Central memory CD4-positive, alpha-beta T cell (primary cell): ENCODE measurements at places on chromosomes 6 and 20.

DNA sequence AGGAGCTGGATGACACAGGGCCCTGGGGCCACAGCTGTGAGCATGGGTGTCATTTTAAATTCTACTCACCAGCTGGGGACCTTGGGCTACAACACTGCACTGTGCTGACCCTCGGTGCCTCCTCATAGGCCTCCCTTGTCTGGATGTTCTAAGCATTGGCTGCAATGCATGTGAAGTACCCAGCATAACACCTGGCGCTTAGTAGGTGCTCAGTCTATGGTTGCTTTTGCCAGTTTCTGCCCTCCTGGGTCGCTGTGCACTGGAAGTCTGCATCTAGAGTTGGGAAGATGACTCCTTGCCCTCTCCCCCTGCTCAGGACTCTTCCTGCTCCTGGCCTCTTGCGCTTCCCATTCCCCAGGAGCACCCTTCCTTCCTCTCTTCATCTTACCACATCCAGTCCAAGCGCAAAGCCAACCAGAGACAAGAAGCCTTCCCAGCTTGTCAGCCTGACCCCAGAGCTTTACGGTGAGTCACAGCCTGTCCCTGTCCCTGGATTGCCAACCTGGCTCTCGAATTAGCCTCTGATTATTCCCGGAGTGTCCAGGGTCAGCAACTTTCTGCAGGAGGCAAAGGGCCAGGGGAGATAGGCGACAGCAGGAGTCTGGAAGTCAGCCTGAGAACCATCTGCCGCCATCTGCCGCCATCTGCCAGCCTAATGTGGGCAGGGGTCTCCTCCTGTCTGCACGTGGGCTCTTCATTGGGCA is 8.8 kb downstream of the SLC13A3 start:
- DNase-seq: no peak

GRCh38 chr20:33963751-33964150 is 30.0 kb upstream of the RALY start:
- DNase-seq: no peak

DNA sequence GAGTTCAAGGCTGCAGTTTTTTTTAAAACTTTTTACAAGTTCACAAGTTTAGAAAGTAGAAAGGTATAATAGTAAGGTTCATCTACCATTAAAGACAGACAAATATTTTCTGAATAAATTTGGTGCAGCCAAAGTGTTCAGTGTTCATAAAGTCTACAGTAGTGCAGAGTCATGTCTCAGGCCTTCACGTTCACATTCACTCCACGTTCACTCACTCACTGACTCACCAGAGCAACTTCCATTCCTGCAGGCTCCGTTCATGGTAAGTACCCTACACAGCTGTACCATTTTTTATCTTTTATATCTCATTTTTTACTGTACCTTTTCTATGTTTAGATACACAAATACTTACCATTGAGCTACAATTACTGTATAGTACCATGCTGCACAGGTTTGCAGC is 67.6 kb downstream of the B4GALT5 start:
- no peak for DNase-seq

- DNase-seq: no peak
These were observed 89.2 kb downstream of the RPP40 start for GRCh38 chr6:4914420-4915159.

DNA sequence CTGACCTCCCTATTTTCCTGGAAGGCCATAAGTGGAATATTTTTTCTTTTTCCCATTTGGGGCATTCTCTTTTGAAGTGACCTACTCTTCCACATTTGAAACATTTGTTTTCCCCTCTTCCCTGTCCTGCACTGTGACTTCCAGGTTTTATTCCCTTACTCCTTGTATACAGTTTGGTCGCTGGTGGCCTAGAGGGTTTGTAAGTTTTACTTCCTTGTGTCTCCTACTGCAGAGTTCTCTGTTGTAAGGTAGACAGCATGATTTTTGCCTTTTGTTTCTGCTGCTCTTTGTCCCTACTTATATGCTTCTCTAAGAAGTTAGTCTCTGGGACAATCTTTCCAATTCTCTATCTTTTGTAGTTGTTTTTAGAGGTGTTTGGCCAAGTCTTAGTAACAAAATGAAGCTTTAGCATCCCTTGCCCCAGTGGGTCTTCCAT is 7.4 kb upstream of the ZNFX1 start:
- no peak for DNase-seq

- DNase-seq: no peak
These were observed 129.6 kb upstream of the EEF1E1 start for GRCh38 chr6:8231956-8232355.

GRCh38 chr20:11186301-11187008 is 512.7 kb upstream of the JAG1 start:
- DNase-seq: no peak

DNA sequence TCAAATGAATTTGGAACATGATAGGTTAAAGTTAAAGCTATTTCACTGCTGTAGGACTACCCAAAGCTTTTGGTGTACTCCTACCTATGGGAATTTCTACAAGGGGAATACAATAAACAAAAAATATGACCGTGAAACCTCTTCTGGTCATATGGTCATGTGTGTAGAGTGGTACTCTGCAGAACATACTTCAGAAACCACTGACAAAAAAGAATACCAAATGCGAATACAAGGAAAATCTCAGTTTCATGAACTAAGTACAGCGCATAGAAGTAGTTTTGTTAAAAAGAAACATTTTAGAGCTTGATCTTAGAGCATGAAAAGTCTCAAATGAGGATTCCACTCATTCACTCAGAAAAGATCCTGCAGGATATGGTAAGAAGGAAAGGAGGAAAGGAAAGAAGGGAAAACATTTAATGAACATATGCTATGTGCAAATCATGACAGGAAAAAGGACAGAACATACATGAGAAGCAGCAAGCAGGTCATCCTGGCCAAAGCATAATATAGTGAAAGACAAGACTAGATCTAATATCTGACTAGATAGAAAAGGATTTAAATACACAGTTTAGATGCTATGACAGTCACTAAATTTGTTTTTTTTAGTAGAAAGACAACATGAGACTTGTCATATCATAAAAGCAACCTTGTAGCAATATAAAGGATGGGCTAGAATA is 36.5 kb downstream of the SNX14 start:
- DNase-seq: no peak

GRCh38 chr6:1131285-1132079 is 180.4 kb upstream of the FOXQ1 start:
- no peak for DNase-seq

DNA sequence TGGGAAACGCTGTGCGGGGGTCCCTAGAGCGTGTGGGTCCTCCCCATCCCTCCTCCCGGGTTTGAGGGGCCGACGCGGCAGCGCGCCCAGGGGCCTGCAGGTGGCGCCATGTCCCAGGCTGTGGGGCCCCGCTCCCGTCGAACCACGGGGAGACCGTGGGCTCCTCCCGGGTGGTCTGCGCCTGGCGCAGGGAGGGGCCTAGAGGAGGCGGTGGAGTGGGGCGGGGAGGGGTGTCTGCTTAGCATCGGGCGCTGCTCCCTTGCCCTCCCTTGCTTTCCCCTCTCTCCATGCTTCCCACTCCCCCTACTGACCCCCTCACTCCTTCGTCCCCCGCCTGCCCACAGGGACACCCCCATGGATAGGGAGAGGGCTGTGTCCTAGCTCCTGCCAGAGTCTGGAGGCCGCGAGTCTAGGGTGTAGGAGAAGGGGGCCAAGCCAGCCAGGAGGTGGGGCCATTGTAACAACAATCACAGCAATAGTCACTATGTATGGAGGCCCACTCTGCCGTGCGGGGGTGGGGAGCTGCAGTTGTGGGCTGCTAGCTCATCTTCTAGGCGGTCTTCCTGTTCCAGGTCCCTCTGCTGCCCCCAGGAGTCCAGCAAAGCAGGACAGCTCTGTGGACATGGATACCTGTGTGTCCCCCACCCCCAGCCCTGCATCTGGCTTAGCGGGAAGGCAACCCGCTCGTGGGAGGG is 51.7 kb downstream of the CHMP4B start:
- DNase-seq: peak; percentile 19

DNA sequence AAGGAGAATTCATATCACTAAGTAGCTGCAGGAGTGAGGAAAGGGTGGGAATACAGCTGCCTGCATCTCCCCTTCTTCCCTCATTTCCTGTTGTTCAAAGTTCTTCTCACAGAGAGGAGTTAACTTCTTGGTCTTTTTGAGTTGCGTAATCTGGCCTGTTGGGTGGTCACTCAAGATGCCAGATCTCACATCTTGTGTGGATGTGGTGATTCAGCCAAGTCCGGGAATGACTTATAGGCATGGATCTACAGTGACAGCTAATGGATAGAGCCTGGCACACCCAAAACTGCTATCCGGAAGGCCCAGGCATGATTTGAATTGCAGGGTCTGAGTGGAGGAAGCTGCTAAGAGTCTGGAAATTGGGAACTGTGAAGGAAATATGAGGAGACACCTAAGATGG is 100.2 kb upstream of the SLC35B3 start:
- DNase-seq: no peak

DNA sequence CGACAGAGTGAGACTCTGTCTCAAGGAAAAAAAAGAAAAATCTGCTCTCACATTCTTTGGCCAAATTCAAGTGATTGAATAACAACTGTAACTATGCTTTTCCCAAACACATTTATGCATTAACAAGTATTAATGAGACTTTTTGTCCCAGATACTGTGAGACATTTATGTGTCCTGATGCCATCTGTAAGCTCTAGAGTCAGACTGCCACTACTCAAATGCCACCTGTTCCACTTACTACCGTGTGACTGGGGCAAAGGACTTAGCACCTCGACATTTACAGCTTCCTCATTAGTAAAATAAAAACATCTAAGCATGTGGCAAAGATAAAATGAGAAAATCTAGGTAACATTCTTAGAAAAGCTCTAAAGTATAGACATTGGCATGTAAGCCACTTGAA is 178.1 kb upstream of the MARCKS start:
- DNase-seq: no peak

GRCh38 chr6:108117427-108118358 is 43.2 kb upstream of the OSTM1 start:
- DNase-seq: no peak

GRCh38 chr6:159594106-159594749 is 98.8 kb downstream of the SOD2 start:
- no peak for DNase-seq

DNA sequence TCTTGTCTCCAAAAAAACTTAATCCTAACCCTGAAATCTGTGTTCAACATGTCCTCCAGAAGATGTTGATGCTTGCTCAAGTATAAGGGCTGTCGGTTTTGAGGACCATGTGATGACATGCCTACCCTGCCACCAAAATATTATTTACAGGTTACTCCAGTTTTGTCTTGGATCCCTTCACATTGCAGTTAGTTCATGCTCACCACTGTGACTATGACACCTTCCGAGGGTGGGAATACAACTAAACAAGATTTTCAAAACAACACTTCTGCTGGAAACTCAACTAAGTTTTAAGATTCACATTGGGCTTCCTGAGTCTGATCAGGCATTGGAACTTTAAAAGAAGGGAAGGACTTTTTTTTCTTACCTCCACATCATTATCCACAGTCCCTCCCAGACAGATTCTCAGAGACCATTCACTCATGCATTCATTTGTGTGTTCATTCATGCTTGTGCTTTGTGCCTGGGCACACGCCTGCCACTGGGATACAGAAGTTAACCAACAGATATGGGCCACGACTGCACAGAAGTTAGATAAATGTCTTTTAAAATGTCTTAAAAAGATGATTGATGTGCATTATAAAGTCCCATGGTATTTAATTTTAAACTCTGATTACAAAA is 118.7 kb upstream of the GJE1 start:
- no peak for DNase-seq

GRCh38 chr20:60559462-60559861 is 601.2 kb downstream of the CDH26 start:
- DNase-seq: no peak

DNA sequence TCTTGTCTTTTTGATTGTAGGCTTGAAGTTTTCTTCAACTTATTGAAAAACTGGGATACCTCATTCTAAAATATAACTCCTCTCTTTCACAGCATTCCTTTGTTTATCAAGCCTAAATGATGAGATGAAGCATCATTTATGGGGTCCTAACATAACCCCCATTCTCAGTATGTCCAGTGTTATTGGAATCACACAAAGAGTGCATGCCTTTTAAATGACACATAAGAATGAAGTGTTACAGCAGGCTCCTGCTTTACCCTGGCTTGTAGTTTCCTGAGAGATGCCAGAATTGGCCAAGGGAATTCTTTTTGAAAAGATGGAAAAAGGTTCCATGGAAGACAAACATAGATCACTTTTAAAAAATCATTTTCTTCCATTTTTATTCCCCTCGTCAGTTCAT is 502.4 kb downstream of the BCKDHB start:
- DNase-seq: no peak

DNA sequence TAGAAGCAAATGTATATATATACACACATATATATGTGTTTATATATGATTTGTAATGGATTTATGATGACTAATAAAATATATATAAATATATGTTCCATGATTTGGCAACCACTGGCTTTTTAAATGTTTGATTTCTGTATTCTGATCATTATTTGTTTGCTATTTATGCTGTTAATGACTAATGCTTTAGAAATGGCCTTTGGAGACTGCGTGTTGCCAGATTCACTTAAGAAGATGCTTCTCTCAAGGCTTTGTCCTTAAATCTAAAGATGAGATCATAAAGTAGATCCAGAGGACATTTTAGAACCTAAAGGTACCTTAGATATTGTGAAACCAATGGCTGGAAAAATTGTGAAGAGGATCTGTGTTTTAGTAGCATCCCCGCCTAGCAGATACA is 116.0 kb upstream of the SUPT3H start:
- DNase-seq: no peak

GRCh38 chr20:15523400-15523799 is 1049.8 kb downstream of the KIF16B start:
- DNase-seq: no peak

GRCh38 chr6:77456531-77457248 is 6.6 kb downstream of the HTR1B start:
- DNase-seq: no peak
